ENCODE measurements at places on chromosomes 6 and 20.

- peak; percentile 59 for DNase-seq
Observed at GRCh38 chr6:3195695-3196497, 31.6 kb downstream of the TUBB2B start.

GRCh38 chr20:24873025-24873620, 75.9 kb upstream of the CST7 start:
- no peak for DNase-seq

- no peak for DNase-seq
Observed at GRCh38 chr6:40440053-40440452, 147.1 kb downstream of the LRFN2 start.

- no peak for DNase-seq
Observed at GRCh38 chr6:1200409-1201101, 111.3 kb upstream of the FOXQ1 start.

DNA sequence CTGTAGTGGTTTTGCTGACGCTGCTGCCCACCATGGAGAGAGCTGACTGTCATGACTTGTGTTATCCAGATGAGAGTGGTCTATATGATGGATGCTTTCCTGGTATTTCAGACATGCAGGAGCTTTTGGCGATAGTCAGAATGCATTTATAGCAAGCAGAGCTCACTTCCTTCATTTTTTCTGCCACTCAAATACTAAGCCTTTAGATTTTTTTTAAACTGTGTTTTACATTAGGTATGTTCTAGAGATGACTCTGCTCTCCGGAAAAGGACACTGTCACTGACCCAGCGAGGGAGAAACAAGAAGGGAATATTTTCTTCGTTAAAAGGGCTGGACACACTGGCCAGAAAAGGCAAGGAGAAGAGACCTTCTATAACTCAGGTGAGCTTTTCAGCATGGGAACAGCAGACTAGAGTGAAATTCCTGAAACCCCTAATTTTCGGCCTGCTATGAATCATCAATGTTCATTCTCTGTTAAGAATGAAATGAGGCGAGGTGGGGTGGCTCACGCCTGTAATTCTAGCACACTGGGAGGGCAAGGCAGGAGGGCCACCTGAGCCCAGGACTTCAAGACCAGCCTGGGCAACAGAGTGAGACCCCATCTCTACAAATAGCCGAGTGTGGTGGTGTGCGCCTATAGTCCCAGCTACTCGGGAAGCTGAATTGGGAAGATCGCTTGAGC, 98.6 kb upstream of the CLDN20 start:
- DNase-seq: no peak

- no peak for DNase-seq
Observed at GRCh38 chr6:167523426-167523825, 198.5 kb downstream of the TTLL2 start.

- no peak for DNase-seq
Observed at GRCh38 chr6:166764473-166765233, 137.6 kb upstream of the RPS6KA2 start.

GRCh38 chr20:39960522-39961428, 728.3 kb downstream of the MAFB start:
- DNase-seq: peak; percentile 79

- DNase-seq: no peak
Observed at GRCh38 chr6:45630314-45630713, 252.6 kb upstream of the SUPT3H start.

- no peak for DNase-seq
Observed at GRCh38 chr6:170076466-170077165, 214.3 kb downstream of the DLL1 start.

DNA sequence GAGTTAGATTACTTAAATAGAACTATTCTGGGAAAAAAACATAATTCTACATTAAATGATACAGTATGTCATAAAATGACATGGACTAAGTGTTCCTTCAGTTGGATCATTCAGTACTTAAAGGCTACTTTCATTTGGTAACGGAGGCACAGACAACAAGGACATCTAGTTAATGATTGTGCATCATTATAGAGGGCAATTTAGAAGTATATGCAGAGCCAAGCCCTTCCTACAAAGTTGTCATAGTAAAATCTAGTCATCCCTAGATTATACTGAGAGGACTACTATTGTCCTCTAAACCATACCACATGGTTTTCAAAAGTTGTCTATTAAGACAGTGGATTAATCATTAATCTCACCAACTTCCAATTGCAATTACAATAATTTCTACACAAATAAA, 53.9 kb upstream of the STXBP5 start:
- DNase-seq: no peak

- DNase-seq: no peak
Observed at GRCh38 chr6:69487688-69488087, 309.1 kb downstream of the LMBRD1 start.

GRCh38 chr6:11209906-11210305, 22.6 kb downstream of the NEDD9 start:
- DNase-seq: no peak

DNA sequence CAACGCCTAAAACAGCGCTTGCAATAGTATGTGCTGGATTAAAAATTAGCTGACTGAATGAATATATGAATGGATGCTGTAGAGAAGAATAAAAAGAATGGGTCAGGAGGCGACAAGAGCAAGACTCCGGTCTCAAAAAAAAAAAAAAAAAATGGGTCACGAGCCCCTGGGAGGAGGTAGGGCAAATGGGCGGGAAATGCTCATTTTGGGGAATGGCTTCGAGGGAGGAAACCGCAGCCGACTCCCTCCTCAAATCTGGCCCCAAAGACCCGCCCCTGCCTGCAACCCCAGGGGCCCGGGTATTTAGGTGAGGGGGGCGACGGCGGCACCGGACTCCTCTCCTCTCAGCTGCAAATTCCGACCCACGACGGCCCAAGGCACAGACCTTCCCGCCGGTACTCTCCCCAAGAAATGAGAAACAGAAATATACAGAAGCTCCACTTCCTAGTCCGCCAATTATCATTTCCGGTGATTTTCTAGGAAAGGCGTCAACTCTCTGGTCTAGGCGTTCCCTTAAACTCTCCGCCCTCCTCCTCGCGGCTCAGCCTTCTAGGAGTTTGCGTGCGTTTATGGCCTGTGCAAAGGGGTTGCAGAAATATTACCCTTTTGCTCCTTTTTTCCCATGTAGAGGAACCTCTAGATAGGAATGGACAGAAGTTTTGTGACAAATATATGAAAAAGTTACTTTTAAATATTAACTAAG, at the start of gene ZNF311:
Gene ZNF311, minus strand, starts transcription at position 133 of the 703 bp plus-strand sequence. CDS start 1,361 bp downstream, outside the sequence.
- DNase-seq: no peak

DNA sequence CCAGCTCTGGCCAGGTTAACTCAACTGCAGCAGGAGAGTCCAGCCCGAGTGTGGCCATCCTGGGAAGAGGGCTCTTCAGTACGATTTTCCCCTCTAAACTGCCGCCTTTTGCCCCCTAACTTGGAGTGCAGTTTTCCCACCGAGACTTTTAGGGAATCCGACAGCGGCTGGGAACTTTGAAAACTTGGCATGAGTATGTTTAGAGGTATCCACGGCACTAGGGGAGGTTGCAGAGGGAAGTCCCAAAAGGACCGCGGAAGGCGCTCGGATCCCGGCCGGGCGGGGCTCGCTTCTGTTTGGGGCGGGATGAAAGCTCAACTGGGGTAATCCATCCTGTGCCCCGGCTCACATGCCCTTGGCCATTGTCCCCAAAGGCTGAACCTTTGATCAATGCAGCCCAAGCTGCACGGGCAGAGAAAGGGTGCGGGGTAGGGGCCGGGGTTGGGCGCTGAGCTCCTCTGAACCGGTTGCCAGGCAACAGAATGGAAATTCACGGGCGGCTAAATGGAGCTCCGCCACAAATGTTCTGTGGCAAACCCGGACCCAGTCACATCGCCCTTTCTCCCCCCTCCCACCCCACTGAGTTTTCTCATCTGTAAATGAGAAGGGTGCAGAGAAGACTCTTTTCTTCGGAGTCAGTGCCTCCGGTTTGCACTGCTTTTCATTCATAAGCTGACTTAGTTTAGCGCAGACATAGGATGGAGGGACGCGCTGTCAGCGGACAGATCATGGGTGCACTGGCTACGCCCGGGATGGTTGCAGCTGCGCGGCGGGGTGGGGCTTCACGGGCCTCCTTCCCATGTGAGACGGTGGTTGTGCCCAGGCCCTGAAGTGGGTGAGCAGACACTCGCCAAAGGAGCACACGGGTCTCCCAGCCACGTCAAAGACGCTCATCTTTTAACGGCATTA, 2.3 kb downstream of the BMP6 start:
- DNase-seq: no peak

DNA sequence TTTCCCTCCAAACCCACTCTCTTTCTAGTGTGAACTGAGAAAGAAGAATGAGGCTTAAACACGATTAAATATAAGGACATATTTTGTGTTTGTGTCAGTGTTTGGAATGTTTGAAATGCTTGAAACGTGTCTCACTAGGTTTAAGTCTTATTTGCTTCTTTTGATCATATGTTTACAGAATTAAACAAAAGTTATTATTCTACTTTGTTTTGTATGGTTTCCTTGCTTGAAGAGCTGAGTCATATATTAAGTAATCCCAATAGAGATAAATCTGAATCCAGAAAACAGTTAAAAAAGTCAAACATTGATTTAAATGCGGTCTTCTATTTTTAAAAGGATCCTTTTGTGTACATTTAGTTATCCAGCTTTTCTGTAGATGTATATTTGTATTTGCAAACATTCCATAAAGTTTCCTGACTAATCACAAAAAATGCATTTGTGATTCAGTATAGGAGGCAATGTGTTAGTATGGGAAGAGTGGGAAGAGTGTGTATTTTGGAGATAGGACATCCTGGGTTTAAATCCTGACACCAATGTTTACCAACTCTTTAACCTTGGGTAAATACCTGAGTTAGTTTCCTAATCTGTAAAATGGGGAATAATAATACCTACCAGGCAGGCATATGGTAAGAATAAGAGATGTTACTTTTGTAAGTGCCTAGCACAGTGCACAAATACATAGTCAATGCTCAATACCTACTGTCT, 72.9 kb downstream of the TSBP1 start:
- DNase-seq: no peak

GRCh38 chr6:121998631-121999030, 400.8 kb upstream of the HSF2 start:
- no peak for DNase-seq

DNA sequence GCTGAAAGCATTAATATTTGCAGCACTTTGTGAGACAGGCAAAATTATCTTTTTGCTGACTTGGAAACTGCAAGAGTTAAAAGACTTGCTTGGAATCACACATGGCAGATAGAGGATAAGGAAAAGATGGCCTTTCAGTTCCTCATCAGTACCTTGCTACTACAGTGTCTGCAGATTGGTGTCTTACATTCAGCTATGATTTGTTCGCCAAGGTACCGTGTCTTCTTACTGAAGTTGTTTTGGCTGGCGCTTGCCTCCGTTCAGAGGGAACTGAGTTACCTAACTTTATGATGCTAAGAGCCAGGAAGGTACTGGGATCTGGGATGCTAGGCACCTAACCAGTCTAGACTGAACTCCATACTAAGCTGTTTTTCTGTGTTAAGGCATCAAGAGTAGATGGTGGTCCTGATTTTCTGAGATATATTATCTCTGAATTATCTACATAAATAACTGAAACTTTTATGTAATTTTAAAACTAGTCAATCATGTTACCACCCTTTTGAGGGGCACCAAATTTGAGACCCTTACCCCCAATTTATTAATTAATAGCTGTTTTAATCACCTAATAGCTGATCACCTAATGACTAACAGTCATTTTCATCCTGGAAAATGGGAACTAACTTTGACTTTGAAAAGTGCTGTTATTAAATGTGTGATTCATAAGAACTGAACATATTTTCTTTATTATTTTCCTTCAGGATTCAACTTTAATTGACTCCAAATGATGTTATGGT, 2.5 kb downstream of the WTAP start:
- no peak for DNase-seq

DNA sequence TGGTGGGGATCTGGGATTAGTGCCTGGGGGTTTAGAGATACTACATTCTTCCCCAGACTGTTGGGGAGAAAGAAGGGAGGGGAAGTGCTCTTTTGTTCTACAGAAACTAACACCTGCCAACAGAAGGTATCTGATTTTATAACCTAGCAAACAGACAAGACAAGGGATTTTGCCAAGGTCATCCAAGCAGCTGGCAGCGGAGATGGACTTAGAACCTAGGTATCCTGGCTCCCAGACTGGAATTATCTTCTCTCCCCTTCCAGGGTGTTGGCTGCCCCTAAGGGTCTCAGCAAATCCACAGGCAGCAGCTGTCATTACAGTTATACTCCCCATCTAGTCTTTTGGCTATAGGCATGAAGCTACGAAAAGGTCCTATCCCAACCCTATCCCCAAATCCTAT, 8.4 kb downstream of the SDC4 start:
- no peak for DNase-seq

GRCh38 chr6:27295301-27296079, 16.6 kb downstream of the POM121L2 start:
- DNase-seq: no peak

DNA sequence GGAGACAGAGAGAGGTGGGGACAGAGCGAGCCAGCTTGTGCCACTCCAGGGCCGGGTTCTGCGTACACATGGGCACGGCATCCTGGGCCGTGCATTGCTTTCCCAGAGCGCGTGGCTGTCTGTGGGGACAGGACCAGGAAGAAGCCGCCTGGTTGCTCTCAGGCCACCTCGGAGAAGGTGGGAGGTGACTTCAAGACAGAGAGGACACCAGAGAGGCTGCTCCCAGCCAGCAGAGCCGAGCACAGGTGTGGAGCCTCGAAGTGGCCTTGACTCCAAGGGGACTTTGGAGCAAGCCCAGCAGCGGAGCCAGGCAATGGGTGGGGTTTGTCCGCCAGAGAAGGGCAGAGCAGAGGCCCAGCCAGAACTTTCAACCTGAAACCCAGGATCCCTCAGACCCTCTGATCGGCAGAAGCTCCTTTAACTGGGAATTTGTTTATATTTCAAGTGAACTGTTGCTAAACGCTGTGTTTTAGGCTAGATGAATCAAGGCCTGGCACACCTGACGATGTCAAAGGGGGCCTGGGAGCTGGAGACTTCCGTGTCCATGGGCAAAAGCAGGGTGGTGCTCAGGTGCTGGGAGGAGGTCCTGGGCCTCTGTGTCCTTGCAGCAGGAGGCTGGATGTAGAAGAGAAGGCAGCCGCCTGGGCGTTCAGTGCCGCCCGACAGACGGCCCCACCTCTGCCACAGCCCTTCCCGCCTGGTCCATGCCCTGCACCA, 262.1 kb downstream of the DLL1 start:
- no peak for DNase-seq

DNA sequence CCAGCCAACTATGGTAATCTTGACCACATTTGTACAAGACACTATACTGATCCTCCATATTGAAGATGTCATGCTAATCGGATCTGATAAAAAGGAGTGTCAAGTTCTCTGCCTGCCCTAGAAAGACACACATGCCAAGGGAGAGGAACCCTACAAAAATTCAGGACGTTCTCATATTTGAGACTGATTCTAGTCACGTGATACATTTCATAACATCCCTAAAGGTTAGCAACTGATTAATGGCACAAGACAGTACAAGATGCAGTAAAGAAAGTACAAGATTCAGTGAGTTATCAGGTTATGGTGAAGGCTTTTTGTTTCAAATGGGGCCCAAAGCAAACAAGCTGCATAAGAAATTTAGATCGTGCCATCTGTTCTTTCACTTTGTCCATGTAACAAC, 190.7 kb upstream of the MOCS1 start:
- no peak for DNase-seq

DNA sequence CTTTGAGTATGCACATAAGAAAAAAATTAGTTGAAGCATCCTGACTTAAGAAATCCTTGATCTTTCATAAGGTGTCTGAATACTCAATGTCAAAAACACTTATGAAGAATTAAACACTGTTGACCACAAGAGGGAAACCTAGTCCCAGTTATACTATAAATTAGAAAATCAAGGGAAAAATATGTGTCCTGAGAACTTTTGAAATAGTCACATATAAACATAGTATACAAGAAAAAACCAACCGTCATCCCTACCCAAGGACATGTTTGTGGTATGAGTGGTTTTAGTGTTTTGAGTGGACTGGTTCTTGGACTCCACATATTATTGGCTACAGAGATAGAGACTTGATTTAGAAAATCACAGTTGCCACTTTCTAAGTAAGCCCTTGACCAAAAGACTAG, 7.6 kb upstream of the HLA-DRA start:
- DNase-seq: no peak
